Stimulated activated CD4-positive, alpha-beta T cell treated with anti-CD3 and anti-CD28 coated beads, Interleukin-1b, Interleukin-23, amount 100 ng/mL, for 1 hour (primary cell): ENCODE measurements at places on chromosomes 13 and 19.

GRCh38 chr19:14722127-14722526, 32.3 kb downstream of the ZNF333 start:
- no peak for DNase-seq

DNA sequence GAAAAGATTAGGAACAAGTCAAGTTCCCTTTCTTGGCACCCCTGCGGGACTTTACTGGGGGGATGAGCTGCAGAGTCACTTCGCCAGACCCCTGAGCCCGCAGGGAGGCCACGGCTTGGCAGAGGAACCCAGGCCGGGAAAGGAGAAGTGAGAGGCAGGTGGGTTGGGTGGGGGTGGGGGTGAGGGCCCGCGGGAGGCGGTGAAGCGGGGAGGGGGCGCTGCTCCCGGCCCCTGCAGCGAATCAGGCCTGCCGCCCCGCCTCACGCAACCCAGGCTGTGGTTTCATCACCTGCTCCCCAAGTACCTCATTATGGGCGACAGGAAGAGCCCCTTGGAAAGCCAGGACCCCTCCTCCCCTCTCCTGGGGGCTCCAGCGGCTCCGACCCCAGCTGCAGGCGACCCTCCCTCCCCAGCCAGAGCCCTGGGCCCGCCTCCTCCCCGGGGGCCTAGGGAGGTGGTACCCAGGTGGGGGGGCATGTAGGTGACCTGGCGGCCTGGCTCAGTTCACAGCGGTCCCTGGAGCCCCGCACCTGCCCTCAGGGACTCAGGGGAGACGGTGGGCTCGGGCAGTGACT, 9.5 kb downstream of the MEF2B start:
- no peak for DNase-seq

DNA sequence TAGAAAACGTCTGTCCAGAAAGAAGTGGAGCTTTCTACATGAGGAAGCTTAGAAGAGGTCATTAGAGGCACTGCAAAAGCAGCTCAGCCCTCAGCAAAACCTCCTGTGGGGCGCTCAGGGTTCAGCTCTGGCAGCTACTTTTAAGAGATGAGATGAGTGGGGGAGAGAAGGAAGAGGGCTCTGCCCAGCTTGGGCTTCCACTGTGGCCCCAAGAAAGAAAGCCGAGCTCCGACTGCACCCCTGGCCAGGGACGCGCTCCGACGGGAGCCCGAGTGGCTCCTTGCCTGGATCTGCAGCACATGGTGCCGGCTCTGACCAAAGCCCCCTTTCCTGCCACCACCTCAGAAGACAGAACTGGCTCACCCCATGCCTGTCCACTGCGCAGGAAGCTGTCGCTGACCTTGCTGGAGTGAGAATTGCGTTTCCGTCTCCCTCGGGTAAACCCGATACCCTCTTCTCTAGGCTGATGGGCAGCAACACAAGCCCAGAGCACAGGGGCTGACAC, 36.4 kb downstream of the NAXD start:
- no peak for DNase-seq

DNA sequence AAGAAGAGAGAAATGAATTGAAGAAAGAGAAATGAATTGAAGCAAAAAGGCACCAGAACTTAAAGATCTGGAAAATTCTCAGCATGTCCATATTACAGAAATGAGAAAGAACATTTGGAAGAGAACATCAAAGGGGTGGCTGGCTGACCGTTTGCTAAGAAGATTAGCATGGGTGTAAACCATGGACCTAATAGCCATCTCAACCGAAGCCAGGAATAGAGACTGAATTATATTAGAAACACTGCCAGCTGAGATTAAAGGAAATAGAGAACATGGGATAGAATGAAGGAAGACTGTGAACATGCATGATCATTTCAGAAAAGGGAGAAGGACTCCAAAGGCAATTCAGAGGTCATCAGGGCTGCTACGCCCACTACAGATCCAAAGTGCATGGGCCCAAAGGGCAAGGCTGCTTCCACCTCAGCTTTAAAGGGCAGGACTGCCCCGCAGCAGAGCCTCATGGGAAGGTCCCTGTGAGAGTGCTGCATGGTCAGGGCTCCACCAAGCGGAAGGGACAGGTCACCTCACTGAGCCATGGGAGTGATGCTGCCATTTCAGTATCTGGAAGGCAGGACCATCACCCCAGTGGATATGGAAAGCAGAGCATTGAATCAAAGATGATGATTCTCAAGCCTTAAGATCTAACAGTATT, 23.1 kb downstream of the FNDC3A start:
- no peak for DNase-seq

- DNase-seq, result no peak
Measured at GRCh38 chr19:4354897-4355296, 11.5 kb downstream of the MPND start.

GRCh38 chr13:79246578-79246949, 159.5 kb downstream of the RBM26 start:
- no peak for DNase-seq

DNA sequence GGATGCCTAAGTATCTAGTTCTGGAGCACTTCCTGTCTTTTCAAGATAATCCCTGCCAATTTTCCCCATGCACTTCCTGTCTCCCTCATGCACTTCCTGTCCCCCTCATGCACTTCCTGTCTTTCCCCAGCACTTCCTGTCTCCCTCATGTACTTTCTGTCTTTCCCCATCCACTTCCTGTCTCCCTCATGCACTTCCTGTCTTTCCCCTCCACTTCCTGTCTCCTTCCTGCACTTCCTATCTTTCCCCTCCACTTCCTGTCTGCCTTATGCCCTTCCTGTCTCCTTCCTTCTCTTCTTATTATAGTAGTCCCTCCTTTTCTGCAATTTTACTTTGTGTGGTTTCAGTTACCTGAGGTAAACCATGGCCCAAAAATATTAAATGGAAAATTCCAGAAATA, 3.0 kb upstream of the TNNT1 start:
- no peak for DNase-seq

GRCh38 chr13:76968041-76968440, 19.7 kb downstream of the ACOD1 start:
- DNase-seq, result no peak

- no peak for DNase-seq
Measured at GRCh38 chr19:46931202-46931601, 70.4 kb downstream of the ARHGAP35 start.

GRCh38 chr13:72599178-72599743, 128.2 kb downstream of the MZT1 start:
- no peak for DNase-seq

DNA sequence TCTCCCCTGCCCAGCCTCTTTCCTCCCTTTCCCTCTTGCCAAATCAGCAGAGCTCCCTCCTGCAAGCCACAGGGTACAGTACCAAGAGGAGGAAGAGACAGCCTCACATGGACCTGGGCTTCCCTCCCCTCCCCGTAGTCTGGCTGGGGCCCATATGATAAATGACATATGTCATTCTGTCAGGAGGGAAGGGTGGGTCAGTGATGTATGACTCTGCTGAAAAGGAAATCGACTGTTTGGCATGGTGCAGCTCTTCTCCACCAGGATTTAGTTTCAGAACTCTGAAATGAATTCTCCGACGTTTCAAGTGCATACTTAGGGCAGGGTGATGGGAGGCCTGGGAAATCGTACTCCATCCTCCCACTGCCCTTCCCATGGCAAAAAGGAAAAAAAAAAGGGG, 9.8 kb downstream of the TSHZ3 start:
- DNase-seq, result no peak

GRCh38 chr13:27053210-27053884, 118.3 kb downstream of the USP12 start:
- DNase-seq, result no peak

DNA sequence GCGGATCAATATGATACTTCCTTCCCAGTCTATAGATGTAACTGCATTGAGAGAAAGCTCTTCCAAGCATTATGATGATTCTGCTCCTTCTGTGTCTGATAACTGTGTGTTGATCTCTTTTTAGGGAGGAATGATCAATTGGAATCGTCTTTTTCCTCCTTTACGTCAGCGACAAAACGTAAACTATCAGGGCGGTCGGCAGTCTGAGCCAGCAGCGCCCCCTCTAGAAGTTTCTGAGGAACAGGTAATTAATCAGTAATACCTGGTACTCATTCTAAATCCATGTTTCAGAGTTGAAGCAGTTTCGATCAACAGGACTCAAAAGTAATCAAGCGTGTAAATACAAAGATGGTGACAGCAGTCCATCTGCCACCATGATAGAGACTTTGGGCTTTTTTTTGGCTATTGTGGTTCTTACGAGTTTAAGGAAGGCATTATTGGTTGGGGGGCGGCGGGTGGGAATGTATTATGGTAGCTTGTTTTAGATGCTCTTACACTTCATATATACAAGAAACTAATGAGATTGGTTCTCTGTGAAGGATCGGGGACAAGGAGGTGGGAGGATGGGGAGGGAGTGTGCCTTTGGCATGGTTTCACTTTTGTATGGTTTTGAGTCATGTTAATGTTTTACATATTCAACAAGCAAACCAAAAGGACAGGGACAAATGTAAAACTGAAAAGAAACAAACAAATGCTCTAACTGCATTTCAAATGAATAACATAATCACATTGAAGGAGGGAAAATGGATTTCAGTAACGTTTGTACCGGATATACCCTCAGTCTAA, 60.7 kb upstream of the GPR183 start:
- DNase-seq, result no peak
